ENCODE measurements at places on chromosomes 5 and 9.

DNA sequence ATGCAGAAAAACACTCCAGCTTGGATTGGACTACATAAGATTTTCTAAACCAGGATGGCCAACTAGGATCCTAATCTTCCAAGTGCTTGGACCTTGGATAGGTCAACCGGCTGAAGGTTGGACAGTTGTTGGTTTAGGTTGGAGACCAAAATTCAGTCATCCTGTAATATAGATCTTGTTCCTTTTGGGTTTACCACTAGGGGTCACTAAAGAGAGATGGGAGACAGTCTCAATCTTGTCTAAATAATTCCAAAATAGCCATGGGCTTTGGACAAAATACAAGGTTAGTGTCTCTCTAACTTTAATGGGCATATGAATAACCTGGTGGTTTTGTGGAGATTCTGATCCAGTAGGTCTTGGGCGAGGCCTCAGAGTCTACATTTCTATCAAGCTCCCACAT lies 148.7 kb upstream of the ERCC6L2 start:
- peak; percentile 28 for DNase-seq

DNA sequence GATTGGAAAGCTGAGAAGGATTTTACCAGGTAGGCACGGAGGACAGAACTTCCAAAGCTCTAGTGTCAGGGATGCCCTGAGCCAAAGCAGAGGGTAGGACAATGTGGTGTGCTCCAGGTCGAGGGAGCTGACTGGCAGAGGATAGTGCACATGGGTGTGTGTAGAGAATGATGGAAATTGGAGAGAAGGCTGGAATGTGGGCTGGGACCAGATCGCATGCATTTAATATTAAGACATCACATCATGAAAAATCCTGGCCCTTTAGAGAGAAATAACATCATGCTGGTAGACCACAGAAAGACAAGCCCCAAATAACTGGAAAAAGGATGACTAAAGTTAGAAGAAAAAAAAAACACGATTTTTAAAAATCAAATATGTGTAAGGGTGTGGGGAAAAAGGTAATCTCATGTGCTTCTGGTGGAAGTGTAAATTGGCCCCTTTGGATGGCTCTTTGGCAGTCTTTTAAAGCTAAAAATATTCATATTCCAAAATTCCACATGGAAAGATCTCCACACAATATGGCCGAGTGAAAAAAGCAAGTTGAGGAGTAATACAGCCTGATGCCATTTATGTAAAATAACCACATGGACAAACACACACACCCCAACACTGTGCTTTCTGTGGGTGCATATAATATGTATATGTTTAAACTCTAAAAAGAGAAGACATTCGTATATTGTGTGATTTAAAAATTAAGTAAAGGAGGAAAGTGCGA lies 67.0 kb upstream of the TGFBR1 start:
- no peak for DNase-seq

DNA sequence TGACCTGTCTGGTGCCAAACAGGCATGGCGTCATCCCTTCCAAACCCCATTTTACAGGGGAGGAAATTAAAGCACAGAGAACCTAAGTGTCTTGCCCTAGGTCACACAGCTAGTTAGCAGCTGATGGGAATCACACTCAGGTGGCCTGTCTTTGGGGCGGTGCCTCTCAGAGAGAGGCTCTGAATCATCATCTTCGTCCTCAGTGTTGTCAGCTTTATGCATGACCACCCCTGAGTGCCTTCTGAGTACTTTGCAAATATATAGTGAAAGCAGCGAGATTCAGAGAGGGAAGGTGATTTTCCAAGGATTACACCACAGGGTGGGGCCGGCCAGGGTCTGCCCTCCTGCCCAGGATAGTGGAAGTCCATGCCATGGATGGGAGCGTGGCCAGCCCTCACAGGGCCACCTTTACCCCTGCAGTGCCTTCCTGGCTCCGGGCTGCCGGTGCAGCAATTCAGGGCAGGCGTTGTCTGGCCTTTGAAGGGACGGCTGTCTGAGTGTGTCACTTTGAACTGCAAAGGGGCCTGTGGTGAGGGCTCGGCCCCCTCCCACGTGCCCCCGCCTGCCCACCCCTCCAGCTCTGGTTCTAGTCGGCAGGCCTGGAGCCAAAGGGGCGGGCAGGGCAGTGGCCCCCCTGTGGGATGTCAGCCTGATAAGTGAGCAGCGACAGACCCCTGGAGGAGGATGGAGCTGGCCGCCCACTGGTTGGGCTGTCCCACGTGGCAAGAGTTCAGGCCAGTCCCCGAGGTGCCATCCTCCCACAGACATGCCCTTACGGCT lies 16.9 kb downstream of the LMX1B start:
- peak; percentile 86 for DNase-seq

- DNase-seq = no peak
Measured at GRCh38 chr5:6497262-6497661, 48.6 kb downstream of the UBE2QL1 start.

- DNase-seq = peak; percentile 58
Measured at GRCh38 chr5:93599399-93600120, 16.5 kb downstream of the NR2F1 start.

DNA sequence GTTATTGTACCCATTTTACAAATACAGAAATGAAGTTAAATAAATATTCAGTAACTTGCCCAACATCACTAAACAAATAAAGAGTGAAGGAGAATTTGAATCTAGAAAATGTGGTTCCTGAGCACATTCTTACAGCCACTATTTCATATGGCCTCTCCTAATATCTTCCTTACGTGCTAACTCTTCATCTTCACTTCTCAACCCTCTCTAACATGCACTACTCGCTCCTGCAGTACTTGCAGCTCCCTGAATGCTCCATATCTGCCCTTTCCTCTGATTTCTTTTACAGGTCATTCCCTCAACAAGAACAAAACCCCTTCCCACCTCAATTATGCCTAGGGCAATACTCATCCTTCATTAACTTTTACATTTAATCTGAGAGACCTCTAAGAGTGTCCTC lies 711.5 kb downstream of the CETN3 start:
- no peak for DNase-seq

GRCh38 chr9:96245399-96245798 lies 56.6 kb downstream of the HSD17B3 start:
- no peak for DNase-seq

GRCh38 chr5:127596501-127596900 lies 52.4 kb upstream of the CTXN3 start:
- no peak for DNase-seq

- DNase-seq = no peak
Measured at GRCh38 chr5:11494340-11494739, 409.9 kb downstream of the CTNND2 start.

DNA sequence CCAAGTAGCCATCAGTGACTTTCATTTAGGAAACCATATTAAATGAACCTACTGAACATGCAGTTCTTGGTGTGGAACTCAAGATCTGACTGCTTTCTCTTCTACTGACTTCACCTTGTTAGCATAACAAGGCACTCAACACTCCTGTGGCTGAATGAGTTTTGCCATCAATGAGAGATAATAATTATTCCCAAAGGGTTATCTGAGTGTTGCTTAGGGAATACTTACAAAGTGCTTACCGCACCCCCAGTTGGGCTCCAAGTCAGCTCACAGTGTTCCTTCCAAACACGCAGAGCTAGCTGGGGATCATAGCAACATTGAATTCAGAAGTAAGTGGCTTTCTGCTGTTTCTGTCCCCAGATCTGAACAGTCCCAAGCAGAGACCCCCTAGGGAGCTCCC lies 182.9 kb downstream of the SREK1 start:
- no peak for DNase-seq

DNA sequence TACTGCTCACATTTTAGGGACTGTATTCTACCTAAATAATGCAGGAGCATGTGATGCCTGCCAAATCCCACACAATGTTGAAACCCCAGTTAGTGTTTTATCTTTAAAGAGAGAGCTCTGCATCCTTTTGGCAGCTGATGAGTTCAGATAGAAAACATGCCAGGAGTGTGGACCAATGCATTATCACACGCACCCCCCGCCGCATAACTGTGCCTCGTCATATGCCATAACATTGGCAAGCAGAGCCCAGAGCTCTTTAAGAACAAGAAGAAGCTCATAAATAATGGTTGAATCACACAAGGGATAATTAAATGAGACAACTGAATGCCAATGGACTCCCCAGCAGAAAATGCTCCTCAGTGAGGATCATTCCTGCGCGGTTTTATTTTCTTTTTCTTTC lies 52.8 kb upstream of the RORB start:
- DNase-seq = no peak

- no peak for DNase-seq
Measured at GRCh38 chr5:22577711-22578110, 275.4 kb downstream of the CDH12 start.

GRCh38 chr5:74386571-74387334 lies 253.8 kb downstream of the ENC1 start:
- peak; percentile 97 for DNase-seq

DNA sequence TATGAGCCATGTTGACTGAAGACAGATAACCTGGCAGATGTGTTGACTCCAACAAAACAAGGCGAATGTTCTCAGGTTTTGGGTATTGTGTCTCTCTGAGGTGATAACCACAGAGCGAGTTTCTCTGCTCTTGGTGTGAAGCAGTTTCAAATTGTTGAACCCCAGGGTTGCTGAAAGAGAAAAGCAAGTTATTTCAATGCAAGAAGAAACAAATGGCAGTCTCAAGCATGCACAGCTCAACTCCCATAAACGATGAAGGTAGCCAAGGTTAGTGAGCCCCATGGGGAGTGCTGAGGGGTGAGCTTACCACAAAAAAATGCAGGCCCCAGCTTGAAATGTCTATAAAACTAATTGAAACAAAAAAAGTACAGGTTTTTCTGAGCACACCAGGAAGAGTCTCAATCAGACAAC lies 220.8 kb upstream of the DAPK1 start:
- no peak for DNase-seq

DNA sequence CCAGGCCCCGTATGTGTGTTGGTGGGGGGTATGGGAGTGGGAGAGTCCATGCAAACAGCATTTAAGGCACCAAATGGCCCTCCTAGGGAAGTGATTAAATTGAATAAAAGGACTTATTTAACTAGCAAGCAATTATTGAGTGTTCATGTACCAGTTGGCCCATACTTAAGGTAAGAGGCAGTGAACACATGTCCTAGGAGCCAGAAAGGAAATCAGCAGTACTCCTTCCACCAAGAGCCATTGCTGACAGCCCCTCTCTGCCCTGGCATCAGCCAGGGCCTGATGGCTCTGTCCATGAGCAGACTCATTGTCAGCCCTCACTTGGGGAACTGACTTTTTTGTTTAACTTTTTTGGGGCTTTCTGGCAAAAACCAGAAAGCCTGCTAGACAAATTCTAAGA lies 10.4 kb upstream of the SHROOM1 start:
- no peak for DNase-seq

GRCh38 chr5:8912106-8912505 lies 633.8 kb downstream of the SEMA5A start:
- no peak for DNase-seq

DNA sequence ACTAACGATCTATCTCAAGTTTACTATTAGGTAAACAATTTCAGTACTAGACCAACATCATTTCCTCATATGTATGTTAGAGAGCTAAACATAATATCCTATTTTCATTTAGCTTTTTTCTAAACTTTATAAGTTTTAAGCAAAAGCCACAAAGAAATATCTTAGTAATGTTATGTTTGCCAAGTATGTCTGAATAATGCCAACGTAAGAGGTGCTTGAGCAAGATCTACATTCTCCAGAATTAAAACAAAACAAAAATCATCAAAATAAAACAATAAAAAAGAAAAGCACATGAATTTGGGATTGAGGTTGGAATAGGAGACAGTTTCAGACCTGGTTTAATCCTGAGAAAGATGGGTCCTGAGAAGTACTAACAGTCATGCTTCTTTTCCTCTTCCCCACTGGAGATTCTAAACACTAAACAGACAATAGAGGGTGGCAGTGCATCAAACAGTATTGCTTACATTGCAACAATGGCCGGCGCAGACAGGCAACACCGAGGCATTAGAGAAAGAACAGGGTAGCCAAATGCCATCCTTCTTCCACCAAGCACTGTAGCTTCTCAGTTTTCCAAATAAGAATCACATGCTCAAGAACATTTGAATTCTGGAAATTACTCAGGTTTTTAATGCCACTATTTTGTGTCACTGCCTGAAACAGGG lies 33.6 kb downstream of the CSNK1A1 start:
- no peak for DNase-seq

DNA sequence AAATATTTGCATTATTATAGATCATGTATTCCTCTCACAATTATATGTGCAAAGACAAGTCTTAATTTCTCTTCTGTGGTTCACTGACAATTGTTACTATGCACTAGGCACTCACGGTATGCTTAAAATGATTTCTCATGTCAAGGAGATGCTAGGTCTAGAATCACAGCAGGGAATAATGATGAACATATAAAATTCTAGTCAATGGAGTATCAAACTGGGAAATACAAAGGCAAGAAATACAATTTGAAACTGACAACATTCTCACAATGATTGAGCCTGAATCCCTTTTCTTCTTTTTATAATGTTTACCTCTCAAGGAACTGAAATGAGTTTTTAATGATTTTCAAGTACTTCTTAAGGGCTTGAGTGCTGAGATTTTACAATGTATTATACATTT lies 302.3 kb upstream of the GRAMD2B start:
- no peak for DNase-seq

GRCh38 chr9:131899296-131900228 lies 159.7 kb upstream of the RAPGEF1 start:
- DNase-seq = no peak

GRCh38 chr5:133611357-133612248 lies 738 bp downstream of the FSTL4 start:
- DNase-seq = no peak

DNA sequence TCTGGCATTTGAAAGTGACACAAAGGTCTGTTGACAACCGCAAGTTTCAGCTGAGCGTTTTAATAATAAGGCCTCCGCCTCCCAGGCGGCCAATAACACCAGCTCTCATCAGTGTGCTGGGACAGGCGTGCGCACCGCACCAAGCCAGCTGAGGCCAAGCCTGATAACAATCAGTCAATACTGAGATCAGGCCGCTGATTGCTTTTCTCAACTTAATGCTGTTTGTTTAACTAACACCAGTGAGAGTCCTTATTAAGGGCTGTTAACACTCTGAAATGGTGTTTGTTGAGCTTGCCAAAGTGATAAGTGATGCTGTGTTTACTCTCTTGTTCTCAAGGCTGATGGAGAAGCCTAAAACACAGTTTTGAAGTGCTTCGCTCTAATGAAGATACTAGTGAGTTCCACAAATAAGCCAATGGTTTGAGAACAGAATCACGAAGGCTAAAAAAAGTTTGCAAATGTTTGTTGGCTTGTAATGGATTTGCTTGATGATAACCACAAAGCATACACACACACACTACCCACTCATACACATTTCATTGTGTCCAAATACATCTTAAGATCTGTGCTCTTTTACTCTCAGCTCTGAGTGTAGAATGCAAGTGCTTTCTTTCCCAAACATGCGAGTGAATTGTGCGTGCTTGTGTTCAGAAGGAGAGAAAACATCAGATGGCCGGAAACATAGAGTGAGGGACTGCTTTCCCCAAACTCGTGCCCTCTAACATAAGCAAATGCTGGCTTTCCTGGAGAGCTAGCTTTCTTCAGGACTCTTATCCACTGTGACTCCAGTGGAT lies 330.4 kb upstream of the KLF4 start:
- no peak for DNase-seq

- peak; percentile 58 for DNase-seq
Measured at GRCh38 chr5:143229896-143230675, 173.4 kb downstream of the NR3C1 start.
